Cardiac muscle cell (in vitro differentiated cells and primary cell): ENCODE measurements at places on chromosomes 7 and 10.

DNA sequence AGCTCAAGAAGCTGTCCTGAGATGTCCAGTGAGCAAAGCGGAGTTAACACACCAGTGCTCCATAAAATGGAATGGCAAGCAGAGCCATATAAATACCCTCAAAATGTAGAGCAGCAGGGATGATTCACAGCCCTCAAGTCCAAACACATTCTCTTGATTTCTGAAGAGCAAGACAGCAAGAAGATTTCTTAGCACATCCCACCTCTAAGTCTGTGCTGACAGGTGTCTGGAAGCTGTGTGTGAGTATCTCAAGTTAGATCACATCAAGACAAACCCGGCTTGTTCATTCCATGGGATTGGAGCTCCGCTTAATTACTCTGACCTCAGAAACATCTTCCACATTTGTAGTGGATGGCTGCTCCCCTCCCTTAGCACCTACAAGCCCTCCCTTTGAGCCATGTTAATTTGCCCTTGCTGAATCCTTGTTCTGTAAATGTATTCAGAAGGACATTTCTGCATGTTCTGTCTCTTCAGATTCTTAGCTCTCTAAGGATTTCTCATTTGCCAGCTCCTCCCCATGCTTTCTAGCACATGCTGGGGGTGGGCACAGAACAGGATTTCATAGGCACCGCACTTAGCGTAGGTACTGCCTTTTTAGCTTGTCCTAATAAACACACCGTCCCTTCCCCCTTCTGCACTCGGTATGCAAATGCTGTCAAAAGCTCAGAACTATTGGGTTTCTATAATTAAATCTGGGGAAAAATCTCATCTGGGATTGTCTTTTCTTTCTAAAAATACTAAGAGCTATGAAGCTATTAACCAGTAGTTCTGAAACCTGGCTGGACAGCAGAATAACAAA lies 112.7 kb downstream of the CPXM2 start:
- no peak for DNase-seq

GRCh38 chr10:112970021-112970420 lies 20.0 kb downstream of the TCF7L2 start:
- no peak for DNase-seq

- DNase-seq: no peak
These were observed 14.9 kb downstream of the RHEB start for GRCh38 chr7:151504715-151505326.

DNA sequence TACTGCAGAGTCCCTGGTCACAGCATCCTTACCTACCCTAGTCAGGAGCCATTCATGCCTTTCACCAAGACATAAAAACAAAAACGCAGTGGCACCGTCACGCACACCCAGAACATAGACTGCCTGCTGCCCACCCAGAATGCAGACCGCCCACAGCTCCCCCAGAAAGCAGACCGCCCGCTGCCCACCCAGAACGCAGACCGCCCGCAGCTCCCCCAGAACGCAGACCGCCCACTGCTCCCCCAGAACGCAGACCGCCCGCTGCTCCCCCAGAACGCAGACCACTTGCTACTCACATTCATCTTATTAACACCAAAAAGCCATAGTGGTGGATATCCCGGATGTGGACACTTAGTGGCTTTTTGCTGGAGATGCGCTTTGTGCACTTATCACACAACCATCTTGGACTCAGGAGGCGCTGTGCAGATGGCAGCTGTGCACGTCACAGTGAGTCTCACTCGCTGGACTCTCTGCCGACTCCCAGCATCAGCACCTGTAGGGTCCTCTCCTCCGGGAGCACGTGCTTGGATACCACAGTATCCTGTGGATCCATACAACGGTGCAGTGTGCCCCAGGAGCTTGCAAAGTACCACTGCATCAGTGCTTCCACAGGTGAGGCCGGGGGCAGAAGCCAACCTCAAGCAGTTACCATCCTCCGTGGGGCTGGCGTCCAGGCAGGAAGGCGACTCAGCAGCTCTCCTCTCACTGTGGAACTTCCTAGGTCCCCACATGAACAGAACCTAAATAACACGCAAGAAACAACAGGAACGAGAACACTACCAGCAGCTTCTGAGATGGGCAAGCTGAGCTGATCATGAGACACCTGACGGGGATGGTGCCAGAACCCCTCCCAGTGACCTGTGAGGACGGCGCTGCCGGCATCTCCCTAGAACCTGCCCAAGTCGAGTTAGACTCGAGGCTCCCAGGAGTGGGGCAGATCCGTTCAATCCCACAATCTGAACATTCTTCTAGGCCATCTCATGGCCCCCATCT lies 161.0 kb downstream of the DIP2C start:
- no peak for DNase-seq

GRCh38 chr7:47455872-47456185 lies 126.1 kb downstream of the TNS3 start:
- no peak for DNase-seq

DNA sequence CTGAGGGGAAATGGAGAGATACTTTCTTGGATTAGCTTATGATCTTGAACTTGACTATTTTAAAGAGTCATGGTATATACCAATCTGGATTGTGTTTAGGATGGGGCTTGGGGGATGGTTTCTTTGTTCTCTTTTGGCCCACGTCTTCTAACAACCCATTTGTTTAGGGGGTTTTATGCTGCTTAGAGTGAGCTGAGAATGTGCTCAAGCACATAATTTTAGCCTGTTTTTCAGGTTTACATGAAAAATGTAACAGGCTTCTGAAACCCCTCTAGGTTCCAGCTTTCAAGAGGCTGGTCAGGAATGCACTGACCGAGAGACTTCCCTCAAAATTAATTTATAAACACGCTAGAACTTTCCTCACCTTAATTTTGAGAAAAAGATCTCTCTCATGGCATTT lies 94.3 kb downstream of the AUTS2 start:
- no peak for DNase-seq

- DNase-seq: no peak
These were observed 425.8 kb upstream of the NRP1 start for GRCh38 chr10:33760056-33760943.

- no peak for DNase-seq
These were observed 289.4 kb upstream of the SP8 start for GRCh38 chr7:21076054-21076453.

DNA sequence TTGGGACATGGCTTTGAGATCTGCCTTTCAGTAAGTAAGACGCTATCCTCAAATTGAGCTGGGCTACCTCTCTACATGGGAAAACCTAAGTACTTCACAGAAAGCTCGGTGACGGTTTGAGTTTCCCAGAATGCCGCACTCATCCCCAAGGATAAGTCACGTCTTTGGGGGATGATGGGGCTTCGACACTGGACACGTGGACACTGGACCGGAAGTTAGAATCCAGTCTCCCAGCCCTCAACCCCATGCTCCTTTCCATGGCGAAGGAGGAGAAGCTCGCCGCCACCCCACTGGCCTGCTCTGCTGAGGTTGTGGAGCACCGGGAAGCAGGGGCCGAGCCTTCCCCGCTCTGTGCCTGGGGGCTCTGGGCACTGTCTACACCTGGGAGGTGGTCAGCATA lies 27.5 kb downstream of the PTPRE start:
- no peak for DNase-seq

GRCh38 chr7:104838537-104839299 lies 175.3 kb upstream of the KMT2E start:
- DNase-seq: no peak

GRCh38 chr10:128191847-128192246 lies 65.6 kb upstream of the MKI67 start:
- DNase-seq: no peak

GRCh38 chr10:77452952-77453564 lies 184.6 kb downstream of the KCNMA1 start:
- no peak for DNase-seq

DNA sequence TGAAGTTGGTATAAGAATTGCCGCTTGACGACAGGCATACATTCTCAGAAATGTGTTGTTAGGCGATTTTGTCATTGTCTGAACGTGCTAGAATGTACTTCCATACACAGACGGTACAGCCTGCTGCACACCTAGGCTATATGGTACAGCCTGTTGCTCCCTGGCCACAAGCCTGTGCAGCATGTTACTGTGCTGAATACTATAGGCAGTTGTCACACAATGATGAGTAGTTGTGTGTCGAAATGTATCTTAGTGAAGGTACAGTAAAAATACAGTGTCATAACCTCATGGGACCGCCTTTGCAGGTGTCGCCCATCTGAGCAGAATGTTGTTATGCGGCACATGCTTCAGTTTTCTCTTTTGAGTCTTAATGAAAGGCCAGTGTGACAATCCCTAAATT lies 66.5 kb downstream of the SHH start:
- no peak for DNase-seq

DNA sequence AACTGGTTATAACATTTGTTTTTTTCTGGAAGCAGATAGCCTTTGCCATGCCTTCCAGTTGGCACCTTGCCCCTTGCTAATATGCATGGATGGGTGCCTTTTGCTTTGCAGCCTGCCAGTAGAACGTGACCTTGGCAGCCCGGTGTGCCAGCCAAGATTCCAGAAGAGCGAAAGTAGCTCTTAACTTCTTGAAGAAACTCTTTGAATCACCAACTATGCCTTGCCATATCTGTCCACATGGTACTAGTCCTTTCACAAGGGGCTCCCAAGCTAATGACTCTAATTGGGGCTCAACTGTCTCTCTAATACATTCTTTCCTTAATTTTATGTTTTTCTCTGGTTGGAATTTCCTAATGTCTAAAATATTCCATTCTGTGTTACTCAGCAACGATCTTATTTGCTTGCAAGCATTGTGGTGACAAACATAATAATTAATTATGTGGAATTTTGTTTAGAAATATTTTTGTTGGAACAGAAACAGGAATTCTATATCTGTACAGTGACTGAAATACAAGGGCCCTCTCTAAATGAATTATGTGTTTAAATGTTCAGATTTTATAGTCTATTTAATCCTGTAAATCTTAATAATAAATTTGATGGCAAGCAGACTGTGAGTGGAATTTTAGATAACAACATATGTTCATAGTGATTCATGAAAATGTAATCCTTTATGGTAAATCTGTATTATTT lies 45.8 kb downstream of the HDAC9 start:
- peak; percentile 35 for DNase-seq

GRCh38 chr10:71796749-71797405 lies 23.6 kb upstream of the VSIR start:
- no peak for DNase-seq

DNA sequence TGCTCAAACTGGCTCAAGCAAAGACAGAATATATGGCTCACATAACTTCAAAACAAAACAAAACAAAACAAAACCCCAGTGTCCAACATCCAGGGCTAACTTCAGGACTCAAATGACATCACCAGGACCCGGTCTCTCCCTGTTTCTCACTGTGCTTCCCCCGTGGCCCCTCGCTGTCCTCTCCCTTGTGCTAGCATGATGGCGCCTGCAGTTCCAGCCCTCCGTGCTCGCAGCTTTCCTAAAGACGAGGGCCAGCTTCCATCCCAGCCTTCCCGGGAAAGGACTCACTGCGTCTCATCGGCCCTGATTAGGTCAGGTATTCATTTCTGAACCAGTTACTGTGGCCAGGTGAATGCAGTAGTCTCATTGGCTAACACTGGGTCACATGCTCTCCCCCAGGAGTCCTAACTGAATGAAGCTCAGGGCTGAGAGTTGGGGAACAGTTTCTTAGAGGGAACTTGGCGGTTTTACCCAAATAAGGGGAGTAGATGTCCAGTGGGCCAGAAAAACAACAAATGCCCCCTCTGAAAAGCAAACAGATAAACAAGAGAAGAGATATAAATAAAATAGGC lies 33.0 kb upstream of the CTBP2 start:
- DNase-seq: no peak

GRCh38 chr7:11297126-11297625 lies 323.5 kb downstream of the PHF14 start:
- DNase-seq: no peak

GRCh38 chr7:132455378-132455777 lies 120.9 kb downstream of the PLXNA4 start:
- no peak for DNase-seq

- peak; percentile 58 for DNase-seq
These were observed 294.5 kb upstream of the NFE2L3 start for GRCh38 chr7:25857376-25858067.

DNA sequence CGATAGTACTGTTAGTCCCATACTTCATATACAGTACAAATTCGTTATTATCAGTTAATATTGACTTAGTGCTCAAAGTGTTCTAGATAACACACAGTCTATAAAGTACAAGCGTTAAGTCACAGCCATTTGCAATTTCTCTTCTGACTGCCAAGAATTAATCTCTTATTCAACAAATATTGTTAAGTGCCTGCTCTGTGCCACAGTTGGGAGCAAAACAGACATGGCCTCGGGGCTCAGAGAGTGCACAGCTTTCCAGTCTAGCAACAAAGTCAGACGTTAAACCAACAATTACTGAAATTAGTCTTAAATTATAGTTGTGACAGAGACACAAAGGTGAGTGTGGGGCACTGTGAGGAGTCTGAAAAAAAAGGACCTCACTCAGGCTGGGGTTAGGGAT lies 113.0 kb upstream of the DPP6 start:
- no peak for DNase-seq

DNA sequence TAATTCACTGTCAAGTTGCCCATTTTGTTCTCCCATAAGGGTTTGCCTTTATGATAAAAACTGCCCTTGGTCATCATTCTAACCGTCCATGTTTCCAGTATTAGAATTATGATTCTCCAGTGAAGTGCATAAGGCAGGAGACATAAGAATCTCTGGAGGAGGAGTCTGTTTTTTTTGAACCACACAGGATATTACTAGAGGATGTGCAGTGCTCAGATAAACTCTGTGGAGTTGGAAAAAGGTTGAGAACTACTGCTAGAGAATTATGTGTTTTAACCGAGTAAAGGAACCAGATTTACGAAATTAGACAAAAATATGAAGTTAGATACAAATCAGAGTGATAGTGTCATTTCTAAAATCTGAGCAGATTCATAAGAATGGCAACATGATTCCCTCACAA lies 40.5 kb downstream of the MDFIC start:
- DNase-seq: no peak

GRCh38 chr7:51455513-51455912 lies 138.9 kb upstream of the COBL start:
- DNase-seq: no peak

DNA sequence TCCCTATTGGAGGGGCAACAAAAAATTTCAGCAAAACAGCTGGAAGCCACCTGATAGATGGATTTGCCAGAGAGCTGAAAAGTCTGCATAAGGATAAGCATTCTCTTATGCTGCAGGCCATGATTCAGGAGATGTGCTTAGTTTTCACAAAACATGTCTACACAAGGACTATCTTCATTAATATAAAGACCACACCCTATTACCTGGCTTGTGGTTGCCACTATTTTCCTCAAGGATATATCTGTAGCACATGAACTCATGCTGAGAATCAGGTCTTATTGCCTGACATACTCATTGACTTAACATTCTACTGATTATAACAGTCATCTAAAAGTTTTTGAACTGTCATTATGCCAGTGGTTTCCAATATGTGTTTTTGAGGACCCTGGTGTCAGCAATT lies 7.1 kb upstream of the COL17A1 start:
- no peak for DNase-seq
